ENCODE measurements at places on chromosomes 1 and 21.

GRCh38 chr1:206935491-206936067 lies 10.7 kb downstream of the PIGR start:
- DNase-seq, result peak; percentile 28

DNA sequence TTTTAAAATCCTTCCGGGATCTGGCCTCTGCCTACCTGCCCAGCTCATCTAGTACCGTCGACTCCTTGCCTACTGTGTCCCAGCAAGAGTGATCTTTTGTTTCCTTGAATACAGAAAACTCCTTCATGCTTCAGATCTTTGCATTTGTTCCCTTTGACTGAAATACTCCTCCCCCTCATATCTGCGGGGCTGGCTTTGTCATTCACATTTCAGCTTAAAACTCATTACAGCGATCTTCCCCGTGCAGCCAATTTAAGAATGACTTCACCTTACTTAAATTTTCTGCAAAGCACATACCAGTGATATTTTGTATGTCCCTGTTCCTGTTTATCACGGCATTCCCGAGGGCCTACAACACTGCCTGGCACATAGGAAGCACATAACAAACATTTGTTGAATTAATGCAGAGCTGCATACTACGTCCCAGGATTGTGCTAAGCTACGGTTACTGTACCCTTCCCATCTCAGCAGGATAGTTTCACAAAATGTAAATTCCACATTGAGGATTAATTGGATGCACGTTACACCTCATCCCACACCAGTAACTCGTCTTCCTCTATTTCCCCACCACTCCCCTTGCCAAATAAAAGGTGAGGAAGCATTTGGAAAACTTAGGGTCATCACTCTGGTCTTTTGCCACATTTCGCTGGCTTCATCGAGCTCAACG lies 837 bp upstream of the DESI2 start:
- no peak for DNase-seq

GRCh38 chr1:81477710-81478109 lies 323.0 kb upstream of the ADGRL2 start:
- no peak for DNase-seq

GRCh38 chr1:214360525-214361164 lies 79.7 kb downstream of the SMYD2 start:
- no peak for DNase-seq

GRCh38 chr1:205444300-205444930 lies 11.4 kb downstream of the BLACAT1 start:
- no peak for DNase-seq

DNA sequence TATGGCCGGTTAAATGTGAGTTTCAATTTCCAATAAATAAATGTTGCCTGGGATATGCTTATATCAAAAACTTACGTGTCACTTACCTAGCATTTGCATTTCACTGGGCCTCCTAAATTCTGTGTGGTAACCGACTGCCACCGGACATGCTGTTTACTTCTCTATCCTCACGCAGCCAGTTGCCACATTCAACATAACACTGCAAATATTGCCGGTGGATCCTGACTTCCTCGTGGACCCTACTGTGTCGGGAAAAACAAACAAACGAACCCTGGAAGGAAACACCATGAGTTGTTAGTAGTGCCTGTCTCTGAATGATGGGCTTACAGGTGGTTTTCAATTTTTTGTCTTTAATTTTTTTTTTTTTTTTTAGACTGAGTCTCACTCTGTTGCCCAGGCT lies 54.1 kb downstream of the RIPK4 start:
- DNase-seq, result no peak

- no peak for DNase-seq
Measured at GRCh38 chr1:29532285-29532684, 296.0 kb downstream of the PTPRU start.

- DNase-seq, result no peak
Measured at GRCh38 chr21:37273911-37274690, 7.0 kb upstream of the VPS26C start.

DNA sequence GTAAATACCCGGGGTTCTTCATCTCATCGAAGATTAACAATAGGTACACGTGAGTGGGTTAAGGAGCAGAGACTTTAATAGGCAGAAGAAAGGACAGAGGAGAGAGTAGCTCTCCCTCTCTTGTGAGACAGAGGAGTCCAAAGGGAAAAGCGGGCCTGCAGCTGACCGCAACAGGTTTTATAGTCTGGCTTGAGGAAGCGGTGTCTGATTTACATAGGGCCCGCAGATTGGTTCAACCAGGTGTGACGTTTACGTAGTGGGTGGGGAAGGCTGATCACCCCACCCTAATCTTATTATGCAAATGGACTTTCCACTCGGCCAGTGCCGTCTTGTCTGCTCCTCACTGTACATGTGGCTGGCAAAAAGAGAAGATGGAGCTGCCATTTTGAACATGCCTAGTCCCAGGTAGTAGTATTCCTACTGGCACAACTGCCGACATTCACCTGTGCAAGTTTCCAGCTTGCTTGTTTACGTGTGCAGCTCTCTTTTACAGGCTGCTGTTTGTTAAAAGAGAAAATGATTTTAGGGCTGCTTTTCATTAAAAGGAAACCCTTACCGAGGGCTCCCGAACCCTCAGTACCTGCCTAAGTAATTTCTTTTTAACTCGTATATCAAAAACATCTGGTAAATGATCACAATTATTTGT lies 10.6 kb downstream of the CDC14A start:
- no peak for DNase-seq

- no peak for DNase-seq
Measured at GRCh38 chr1:93666613-93667384, 14.8 kb downstream of the BCAR3 start.

DNA sequence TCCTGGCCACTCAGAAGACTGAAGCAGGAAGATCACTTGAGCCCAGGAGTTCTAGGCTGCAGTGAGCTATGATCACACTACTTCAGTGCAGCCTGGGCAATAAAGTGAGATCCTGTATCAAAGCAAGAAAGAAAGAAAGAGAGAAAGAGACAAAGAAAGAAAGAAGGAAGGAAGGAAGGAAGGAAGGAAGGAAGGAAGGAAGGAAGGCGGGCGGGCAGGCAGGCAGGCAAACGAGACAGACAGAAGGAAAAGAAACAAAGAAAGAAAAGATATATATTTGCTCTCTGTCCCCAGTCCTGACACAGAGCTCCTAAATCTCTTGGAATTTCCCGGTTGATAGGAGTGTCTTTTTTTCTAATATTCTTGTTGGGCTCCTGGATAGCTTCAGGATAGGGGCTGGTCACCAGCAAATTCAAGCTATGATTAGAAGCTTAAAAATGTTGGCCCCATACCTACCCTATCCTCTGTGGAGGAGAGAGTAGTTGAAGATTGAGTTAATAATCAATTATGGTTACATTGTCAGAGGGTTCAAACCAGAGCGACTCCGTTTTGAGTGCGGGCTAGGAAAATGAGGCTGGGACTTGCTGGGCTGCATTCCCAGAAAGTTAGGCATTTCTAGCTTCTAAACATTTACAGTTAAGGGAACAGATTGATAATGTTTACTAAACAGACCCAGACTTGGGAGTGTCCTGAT lies 3.3 kb upstream of the MIGA1 start:
- no peak for DNase-seq

DNA sequence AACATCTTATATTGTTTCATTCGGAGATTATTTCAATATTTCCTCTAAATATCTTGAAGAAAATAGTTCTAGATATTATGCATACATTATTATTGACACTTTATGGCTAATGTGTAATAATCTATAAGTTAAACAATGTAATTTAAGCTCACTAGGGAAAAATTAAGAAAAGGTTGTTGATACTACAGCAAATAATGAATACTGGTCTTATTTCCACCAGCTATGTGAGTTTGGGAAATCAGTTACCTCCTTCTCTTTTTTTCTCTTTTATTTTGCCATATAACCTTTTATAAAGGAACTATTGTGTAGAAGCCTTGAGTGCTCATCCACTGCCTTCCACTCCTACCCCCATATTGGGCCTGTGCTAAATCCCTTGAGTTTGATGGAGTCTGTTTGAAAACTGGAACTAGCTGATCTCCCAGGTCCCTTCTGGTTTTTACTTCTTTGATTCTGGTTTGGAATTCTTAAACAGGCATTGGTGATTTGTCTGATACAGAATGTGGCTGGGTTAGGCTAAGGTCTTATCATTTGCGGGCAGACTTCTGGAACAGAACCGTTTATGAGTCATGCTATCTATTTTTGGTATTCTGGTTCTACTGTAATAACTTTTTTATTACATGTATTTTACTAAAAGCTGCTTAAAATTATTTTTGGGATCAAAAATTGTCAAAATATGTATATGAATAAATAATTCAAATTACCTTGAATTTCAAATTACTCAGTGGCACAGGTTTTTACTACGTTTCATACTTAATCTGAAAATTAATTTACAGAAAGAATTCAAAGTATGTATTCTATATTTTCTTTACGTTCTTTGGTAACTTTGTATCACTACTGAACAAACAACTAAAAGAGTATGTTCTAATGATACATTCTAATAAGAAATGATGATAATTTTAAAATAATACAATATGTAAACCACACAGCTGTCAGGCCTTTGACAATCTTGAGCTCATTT lies 5.0 kb upstream of the CDC14A start:
- DNase-seq, result no peak

GRCh38 chr1:54546651-54547401 lies 1.2 kb upstream of the ACOT11 start:
- DNase-seq, result no peak

GRCh38 chr1:101187297-101187696 lies 49.5 kb upstream of the S1PR1 start:
- DNase-seq, result no peak

GRCh38 chr21:17526776-17527175 lies 13.9 kb downstream of the CXADR start:
- DNase-seq, result no peak
